ENCODE measurements at places on chromosomes 2 and 18. TPM values are rescaled to one million over a fixed set of nuclear protein-coding genes. Genes with fewer than 3 reads are reported as not detected.

The WNT10A gene
- not detected for total RNA-seq

The TEX44 gene
- not detected for total RNA-seq

The SCYGR4 gene
- not detected for total RNA-seq

The LAMA1 gene
- total RNA-seq = 48.1 TPM

The SLC38A11 gene
- total RNA-seq = not detected

The ZNF142 gene
- total RNA-seq = 12.9 TPM

The NOSTRIN gene
- total RNA-seq = 0.20 TPM

The CNRIP1 gene
- 40.1 TPM for total RNA-seq

The SFTPB gene
- total RNA-seq = not detected

The IL18R1 gene
- 0.73 TPM for total RNA-seq

The AMER3 gene
- total RNA-seq = not detected

The G6PC2 gene
- not detected for total RNA-seq

The DES gene
- total RNA-seq = 0.73 TPM

The PPP4R3B gene
- 38.9 TPM for total RNA-seq

The MEIS1 gene
- 15.8 TPM for total RNA-seq

The SP9 gene
- total RNA-seq = under 0.01 TPM

The TNFAIP6 gene
- 23.5 TPM for total RNA-seq

The EPHA4 gene
- 35.3 TPM for total RNA-seq

The WIPF1 gene
- total RNA-seq = 17.2 TPM

The LHCGR gene
- total RNA-seq = not detected

The OR6B2 gene
- not detected for total RNA-seq

The TUBA3E gene
- total RNA-seq = not detected

The EFHD1 gene
- not detected for total RNA-seq

The CEBPZ gene
- 43.0 TPM for total RNA-seq

The COLEC12 gene
- 115 TPM for total RNA-seq

The PPP1R1C gene
- total RNA-seq = not detected

The COBLL1 gene
- 4.0 TPM for total RNA-seq

The MPV17 gene
- total RNA-seq = 88.8 TPM

Measured in subcutaneous preadipocyte (primary cell).